ENCODE measurements at places on chromosomes 4 and X. TPM values are rescaled to one million over a fixed set of nuclear protein-coding genes. Genes with fewer than 3 reads are reported as not detected.

- DNase-seq, result no peak
Measured at GRCh38 chr4:37464373-37465128, 220.0 kb downstream of the NWD2 start.

GRCh38 chrX:70042399-70043371 lies 7.1 kb downstream of the AWAT2 start:
- DNase-seq, result no peak

DNA sequence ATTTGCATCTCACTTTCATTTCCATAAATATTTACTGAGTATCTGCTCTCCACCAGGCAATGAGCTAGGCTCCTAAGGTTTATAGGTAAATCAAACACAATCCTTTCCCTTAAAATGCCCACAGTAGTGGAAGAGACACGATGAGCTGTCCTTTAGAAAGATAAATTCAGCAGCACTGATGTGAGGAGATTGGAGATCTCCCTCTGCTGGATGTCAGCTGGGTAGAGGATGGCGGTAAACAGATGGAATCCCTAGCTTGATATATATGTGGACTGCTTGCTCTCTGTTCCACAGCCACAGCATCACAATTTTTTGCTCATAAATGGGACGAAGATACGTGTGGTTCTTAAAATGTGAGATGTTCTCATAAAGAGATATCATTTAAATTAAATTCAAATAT lies 216.4 kb upstream of the RASGEF1B start:
- no peak for DNase-seq

GRCh38 chr4:11636551-11636950 lies 207.9 kb upstream of the HS3ST1 start:
- no peak for DNase-seq

- no peak for DNase-seq
Measured at GRCh38 chr4:77669946-77670590, 64.4 kb downstream of the CXCL13 start.

TMPRSS11A gene
- total RNA-seq, result not detected

DNA sequence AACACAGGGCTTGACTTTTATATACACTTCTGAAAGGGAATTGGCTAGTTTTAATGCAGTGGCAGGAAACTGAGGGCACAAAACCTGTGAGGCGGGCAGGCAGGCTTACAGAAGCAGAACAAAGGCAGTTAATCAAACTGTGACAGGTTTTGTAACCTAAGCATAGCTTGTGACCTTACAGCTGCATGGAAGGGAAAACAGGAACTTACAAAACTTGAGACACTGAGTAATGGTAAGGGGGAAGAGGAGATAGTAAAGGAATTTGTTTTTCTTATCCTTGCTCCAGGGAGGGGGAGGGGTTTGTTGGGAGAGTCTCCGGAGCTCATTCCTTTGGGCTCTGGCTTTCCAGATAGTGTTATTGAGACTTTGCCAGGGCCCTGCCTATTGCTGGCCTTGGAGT lies 55.6 kb downstream of the SLITRK4 start:
- peak; percentile 9 for DNase-seq

Measured in kidney epithelial cell (primary cell).